ENCODE measurements at places on chromosomes 2 and 18.
A peak's percentile ranks its signal among the peaks of the same experiment; 100 is the strongest.

GRCh38 chr2:29010946-29011345 lies 29.8 kb downstream of the TOGARAM2 start:
- DNase-seq: peak; percentile 40

DNA sequence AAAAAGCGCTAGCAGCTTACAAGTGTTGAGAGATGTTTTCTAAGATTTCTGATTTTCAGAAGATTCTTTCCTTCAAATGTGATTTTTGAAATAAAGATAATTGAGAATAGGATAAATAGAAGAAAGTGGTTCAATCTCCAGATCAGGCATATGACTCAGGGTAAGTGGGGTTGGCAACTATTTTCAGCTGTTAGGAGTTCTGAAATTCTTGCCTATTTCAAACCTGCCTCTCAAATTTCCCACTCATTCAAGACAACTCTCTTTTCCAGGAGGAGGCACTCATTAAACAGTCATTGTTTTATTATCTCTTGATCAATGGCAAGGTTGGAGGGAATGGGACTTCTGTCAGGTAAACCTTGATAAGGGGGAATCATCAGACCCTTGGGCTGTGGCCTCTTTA lies 138.9 kb downstream of the HNMT start:
- DNase-seq: no peak

DNA sequence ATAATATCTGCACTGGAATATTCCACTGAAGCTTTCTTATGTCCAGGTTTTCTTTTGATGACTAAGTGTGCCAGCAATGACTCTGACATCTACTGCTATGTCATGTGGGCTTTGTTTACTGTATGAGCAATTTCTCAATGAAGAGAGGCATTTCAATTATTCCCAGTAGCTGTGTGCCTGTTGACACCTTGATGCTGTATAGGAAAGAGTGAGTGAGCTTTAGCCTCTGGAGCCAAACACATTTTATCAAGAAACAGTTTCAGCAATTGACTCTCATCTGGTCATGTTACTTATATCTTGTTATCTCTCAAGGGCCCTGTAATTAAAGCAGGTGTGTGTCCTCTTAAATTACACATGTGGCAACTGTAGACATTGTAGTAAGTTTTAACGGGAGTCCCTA lies 493.2 kb upstream of the FANCL start:
- DNase-seq: no peak

- no peak for DNase-seq
Measured at GRCh38 chr2:38829971-38830370, 45.8 kb downstream of the DHX57 start.

DNA sequence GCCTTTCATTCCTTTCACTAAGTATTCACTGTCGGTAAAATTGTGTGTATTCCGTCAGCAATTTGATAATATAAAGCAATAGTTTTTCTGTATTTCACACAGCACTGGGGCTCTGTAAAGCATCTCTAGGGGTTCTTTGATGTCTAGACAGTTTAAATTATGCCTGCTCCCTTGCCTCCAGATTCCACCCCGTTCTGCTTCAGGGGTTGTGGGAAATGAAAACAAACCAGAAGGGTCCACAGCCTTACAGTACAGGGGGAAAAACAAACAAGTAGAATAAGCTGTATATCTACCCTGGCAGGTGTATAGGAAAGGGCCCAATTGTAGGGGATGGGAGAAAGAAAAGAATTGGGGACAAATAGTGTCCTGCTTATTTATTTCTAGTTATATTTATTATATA lies 63.1 kb downstream of the ASXL3 start:
- no peak for DNase-seq

GRCh38 chr2:45813003-45813941 lies 161.8 kb downstream of the PRKCE start:
- peak; percentile 83 for DNase-seq

DNA sequence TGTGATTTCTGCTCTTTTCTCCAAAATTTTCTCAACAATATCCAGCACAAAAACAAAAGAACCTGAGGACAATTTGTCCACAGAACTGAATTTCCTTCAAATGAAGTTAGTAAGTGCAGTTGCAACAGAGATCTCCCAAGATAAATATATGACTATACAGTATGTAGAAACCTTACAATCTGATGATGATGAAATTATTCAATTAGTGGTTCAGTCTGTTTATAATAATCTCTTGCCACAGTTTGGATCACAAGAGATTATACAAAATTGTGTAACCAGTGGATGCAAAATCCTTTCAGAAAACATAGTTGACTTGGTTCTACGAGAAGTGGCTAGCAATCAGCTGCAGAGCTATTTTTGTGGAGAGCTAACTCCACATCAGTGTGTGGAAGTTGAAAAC lies 68.7 kb downstream of the FSIP2 start:
- DNase-seq: peak; percentile 2

DNA sequence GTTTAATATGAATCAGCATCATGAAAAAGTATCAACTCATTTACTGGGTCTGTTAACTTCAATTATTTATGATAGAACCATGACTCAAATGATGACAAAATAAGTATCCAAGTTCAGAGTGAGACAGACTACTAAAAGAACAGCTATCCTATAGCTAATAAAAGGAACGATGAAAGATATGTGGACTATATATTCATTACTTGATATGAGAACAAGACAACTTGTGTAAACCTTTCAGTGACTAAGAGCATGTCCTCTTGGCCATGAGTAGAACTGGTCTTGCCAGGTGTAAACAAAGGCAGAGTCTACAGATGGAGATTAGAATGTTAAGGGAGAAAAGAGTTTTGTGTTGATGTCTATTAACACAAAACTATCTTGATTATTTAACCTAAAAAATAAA lies 360.4 kb upstream of the ZC3H15 start:
- DNase-seq: no peak

GRCh38 chr2:197388866-197389587 lies 45.8 kb downstream of the SF3B1 start:
- DNase-seq: no peak

DNA sequence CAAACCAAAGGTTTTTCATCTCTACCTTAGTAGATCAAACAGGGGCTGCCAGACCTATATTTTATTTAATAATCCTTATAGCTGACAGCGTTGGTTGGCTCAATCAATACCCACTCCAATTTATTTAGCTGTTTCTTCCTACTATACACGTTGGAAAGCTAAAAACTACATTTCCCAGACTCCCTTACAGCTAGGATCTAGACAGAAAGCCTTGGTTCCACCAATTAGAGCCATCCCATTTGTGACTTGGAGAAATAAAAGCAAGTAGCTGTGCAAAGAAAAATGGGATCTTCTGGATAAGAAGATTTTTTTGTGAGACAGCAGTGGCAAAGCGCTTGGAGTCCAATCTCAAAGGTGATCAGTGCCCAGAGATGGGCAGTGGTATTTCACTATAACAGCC lies 331.3 kb upstream of the MEIS1 start:
- no peak for DNase-seq

DNA sequence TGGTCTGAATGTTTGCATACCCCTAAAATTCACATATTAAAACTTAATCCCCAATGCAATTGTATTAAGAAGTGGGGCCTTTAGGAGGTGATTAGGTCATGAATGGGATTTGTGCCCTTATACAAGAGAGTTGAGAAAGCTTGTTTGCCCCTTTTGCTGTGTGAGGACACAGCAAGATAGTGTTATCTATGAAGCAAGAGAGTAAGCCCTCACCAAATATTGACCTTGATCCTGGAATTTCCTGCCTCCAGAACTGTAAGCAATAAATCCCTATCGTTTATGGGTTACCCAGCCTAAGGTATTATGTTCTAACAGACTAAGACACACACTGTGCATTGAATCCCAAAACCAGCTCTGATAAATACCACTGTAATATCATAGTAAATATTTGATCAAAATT lies 32.2 kb downstream of the NR4A2 start:
- DNase-seq: no peak

GRCh38 chr18:48540251-48541025 lies 1.6 kb downstream of the CTIF start:
- DNase-seq: peak; percentile 58

GRCh38 chr2:189602233-189602632 lies 21.6 kb upstream of the SLC40A1 start:
- no peak for DNase-seq

GRCh38 chr2:1459727-1460126 lies 46.5 kb downstream of the TPO start:
- no peak for DNase-seq

- no peak for DNase-seq
Measured at GRCh38 chr2:4914551-4914950, 777.6 kb upstream of the SOX11 start.

DNA sequence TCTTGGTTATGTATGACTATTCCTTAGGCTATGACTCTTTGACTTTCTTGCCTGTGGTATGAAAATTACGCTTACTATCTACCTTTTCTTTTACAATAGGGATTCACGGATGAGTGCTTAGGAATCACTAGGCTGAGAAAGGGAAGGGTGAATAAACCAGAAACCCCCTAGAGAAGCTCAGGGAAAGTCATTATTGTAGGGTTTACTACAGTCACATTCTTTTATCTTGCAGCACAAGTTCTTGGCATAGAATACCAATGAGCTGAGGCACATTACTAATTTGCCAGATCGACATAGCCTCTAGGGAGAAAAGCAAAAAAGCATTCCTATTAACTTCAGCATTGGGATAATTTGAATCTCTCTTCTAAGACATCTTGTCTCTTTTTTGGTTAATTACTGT lies 103.3 kb downstream of the ST6GAL2 start:
- no peak for DNase-seq

DNA sequence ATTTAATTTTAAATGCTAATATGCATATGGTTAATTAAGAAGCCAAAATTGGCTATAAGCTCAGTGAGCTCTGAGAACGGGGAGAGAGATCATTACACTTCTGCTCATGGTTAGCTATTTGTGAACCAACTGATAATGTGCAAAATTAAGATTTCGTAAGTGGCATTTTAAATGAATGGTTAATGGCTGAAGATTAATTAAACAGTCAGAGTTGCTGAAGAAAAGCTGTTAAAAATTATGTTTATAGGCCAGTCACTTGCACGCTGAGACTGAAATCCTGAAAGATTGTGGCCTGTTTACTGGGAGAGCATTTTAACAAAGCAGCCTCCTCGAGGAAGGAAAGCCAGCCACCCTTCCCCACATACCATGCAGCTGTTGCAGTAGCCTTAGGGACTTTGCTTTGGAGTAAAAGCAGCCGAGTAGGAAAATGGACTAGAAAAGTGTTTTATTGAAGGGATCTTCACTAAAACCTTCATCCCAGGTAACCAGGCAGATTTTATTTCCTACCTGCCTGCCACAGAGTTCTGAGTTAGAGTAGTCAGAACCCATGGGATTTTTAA lies 218.8 kb upstream of the NRP2 start:
- DNase-seq: no peak

- DNase-seq: no peak
Measured at GRCh38 chr2:106057206-106057605, 136.9 kb downstream of the UXS1 start.

DNA sequence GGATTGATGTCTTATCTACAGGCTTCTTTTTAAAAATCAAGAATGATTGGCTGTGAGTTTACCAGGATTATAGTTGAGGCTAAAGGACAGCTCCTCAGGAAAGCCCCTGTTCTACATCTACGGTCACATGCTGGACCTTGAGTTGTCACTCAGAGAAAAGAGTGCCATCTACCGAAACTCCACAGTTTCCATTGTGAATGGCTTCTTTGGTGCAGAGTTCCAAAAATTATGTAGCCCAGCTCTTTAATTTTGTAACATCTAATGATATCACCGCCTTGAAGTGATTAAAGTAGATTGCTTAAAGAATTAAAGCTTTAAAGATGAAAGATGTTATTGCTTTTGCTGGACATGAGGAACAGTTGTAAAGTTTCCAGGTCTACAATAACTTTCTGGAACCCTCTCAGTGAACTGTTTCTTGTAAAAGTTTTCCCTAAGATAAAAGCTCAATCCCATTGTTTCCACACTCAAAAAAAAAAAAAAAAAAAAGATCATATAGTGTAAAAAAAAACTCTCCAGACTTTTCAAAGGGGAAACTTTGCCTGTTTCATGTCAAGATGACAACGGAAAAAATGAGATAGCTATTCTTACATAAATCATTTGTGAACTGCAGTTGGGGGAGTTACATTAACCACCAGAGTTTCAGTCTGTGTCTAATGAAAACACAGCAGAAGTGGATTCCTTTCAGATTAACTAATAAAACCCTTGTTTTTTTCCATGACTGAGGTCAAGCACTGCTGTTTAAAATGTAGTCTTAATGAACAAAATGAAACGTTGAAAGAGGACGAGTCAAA lies 4.3 kb downstream of the COL3A1 start:
- peak; percentile 98 for DNase-seq
